ENCODE measurements at places on chromosomes 12 and 14. TPM values are rescaled to one million over a fixed set of nuclear protein-coding genes. Genes with fewer than 3 reads are reported as not detected.
A peak's percentile ranks its signal among the peaks of the same experiment; 100 is the strongest.

Gene NAV3
- total RNA-seq, result 4.7 TPM

Gene SLC48A1
- total RNA-seq, result 11.6 TPM

Gene TAC3
- total RNA-seq, result 0.51 TPM

DNA sequence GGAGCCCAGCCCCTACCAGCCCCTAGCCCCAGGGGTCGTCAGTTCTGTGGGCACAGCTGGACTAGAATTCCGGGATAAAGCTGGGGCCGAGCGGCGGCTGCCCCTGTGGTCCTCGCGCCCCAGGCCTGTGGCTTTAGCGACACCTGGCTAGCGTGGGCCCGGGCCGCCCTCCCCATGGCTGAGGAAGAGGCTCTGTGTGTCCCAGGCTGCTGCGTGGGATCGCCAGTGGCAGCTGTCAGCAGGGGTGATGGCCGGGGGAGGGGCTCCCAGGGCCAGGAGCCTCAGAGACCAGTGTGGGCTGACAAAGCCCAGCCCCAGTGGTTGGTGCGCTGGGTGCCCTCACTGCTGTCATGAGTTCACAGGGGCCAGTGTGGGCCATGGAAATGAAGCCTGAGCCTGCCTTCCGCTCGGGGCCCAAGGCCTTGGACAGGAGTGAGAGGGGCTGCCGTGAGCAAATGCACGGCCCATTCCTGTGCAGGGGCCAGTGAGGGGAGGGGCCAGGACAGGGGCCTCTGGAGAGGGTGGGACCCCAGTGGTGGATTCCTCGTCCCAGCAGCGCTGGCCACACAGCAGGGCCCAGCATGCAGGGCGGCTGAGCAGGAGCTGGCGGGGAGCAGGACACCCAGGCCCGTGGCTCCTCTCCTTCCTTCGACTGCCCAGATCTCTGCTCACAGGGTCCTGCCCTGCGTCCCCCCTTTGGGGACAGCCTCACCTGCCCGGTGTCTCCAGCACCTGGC is 11.4 kb downstream of the FBRSL1 start:
- H3K4me1 ChIP-seq, result peaks cover 23% of the 10 kb centered on the region
- no peaks in the 10 kb centered on the region for H3K36me3 ChIP-seq
- H3K27me3 ChIP-seq, result no peaks in the 10 kb centered on the region
- DNase-seq, result no peak
- no peak overlapping the region for H3K4me3 ChIP-seq
- no peak overlapping the region for H3K27ac ChIP-seq

- no peak for DNase-seq
- H3K27me3 ChIP-seq, result no peaks in the 10 kb centered on the region
- H3K4me1 ChIP-seq, result peaks cover 12% of the 10 kb centered on the region
These were observed 73.3 kb upstream of the PLEKHG7 start for GRCh38 chr12:92629349-92630065.

Gene GPR137C
- total RNA-seq, result 4.2 TPM

GRCh38 chr14:63952053-63952932 is 99.5 kb downstream of the SYNE2 start:
- H3K36me3 ChIP-seq, result peaks cover 11% of the 10 kb centered on the region
- no peak overlapping the region for H3K4me3 ChIP-seq
- no peaks in the 10 kb centered on the region for H3K4me1 ChIP-seq

- peaks cover 13% of the 10 kb centered on the region for H3K4me1 ChIP-seq
- H3K36me3 ChIP-seq, result no peaks in the 10 kb centered on the region
- no peaks in the 10 kb centered on the region for H3K27me3 ChIP-seq
- DNase-seq, result no peak
These were observed 117.5 kb downstream of the DAAM1 start for GRCh38 chr14:59305836-59306555.

Gene KRT80
- total RNA-seq, result not detected

DNA sequence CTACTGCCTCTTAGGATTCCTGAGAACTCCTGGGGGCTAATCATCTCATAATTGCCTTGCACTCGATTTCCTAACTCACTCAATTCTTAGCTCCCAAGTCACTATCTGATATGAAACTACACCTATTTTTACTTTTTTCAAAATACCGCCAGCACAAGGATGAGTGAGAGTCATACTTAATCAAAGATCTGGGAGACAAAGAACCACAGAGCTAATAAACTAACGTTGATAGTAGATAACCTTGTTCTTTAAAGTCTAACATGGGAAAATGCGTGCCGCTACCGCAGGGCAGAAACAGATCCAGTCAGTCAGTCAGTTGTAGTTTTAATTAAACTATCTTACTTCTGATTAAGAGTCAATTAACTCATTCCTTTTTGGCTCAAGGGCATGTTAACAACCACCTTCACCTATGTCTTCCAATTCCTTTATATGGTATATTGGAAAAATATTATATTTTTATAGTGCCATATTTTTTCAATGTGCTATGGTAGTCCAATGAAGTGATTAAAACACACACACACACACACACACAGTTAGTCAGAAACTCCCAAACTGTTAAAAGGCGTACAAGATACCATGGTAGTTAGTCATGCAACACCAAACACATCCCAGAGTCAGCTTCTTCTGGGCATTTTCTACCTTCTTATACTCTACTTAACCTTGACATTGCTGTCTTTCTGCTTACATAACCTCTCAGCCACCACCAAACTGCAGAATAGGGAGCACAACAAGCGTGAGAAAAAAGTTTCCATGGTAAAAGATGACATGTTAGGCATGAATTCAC is 114.0 kb downstream of the KLHL28 start:
- no peak overlapping the region for H3K27ac ChIP-seq
- H3K4me3 ChIP-seq, result no peak overlapping the region
- no peaks in the 10 kb centered on the region for H3K36me3 ChIP-seq
- no peaks in the 10 kb centered on the region for H3K4me1 ChIP-seq
- no peak for DNase-seq

- no peak overlapping the region for H3K4me3 ChIP-seq
- no peaks in the 10 kb centered on the region for H3K36me3 ChIP-seq
- no peak overlapping the region for H3K27ac ChIP-seq
- H3K4me1 ChIP-seq, result no peaks in the 10 kb centered on the region
These were observed 62.0 kb upstream of the CSRP2 start for GRCh38 chr12:76940671-76941445.

Gene SRGAP1
- 14.8 TPM for total RNA-seq

DNA sequence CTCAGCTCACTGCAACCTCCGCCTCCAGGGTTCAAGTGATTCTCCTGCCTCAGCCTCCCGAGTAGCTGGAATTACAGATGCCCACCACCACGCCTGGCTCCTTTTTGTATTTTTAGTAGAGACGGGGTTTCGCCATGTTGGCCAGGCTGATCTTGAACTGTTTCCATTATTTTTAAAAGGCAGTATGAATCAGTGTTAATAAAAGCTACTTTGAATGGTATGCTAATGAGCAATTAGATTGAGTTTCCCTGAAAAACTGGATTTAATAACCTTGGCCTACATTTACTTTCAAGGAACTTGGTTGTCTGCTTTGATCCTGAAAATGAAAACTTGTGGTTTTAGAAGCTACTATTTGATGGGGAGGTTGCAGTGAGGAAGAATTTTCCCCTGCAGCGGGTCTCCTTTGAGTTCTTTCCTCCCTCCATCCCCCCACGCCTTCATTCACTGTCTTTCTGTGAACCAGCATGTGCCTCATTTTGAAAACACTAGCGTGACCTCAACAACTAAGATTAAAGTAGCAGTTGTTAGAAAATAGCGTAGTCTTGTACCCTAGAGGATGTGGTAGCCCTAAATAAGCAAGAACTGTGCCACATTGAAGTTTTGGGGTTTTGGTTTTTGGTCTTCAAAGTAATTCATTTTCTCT is 17.8 kb upstream of the RPS6KA5 start:
- no peaks in the 10 kb centered on the region for H3K27me3 ChIP-seq
- no peaks in the 10 kb centered on the region for H3K36me3 ChIP-seq
- no peak overlapping the region for H3K4me3 ChIP-seq
- no peak for DNase-seq
- H3K4me1 ChIP-seq, result peaks cover 9% of the 10 kb centered on the region

GRCh38 chr12:42450248-42450647 is 124.3 kb downstream of the PPHLN1 start:
- peaks cover 35% of the 10 kb centered on the region for H3K36me3 ChIP-seq
- H3K27me3 ChIP-seq, result no peaks in the 10 kb centered on the region
- peaks cover 27% of the 10 kb centered on the region for H3K4me1 ChIP-seq

DNA sequence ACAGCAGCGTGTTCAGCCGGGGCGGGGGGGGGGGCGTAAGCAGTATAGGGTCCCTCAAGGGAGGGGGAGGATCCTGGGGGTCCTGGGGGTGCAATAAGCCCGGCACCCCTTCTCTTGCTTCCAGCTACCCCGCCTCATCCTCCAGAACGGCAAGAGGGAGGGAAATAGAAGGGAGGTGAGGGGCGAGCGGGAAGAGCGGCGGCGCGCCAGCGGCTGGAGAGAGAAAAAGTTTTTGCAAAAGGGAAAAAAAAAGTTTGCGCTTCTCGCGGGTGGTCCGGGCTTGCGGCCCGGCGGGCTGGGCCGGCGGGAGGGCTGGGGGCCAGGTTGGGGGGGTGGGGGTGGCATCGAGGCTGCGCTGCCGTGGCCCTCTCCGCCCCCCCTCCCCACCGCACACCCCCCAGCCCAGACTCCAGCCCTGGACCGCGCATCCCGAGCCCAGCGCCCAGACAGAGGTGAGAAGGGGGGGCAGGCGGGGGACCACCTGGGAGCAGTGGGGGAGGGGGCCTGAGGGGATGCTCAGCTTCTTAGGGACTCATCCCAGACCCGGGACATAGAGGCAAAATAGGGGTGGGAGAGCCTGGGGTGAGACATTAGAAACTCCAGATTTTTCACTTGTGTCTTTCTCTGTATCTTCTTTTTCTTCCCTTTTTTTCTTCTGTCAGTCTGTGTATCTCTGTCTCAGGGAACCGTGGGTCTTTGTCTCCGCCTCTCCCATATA is at the start of gene GLI1:
TSS of gene GLI1 (plus strand) at position 36 of the 718 bp plus-strand sequence. CDS start 3,907 bp downstream, outside the sequence.
- no peaks in the 10 kb centered on the region for H3K36me3 ChIP-seq
- peak within 1 kb of the TSS; percentile 94 for H3K27ac ChIP-seq
- H3K4me3 ChIP-seq, result peak within 1 kb of the TSS; percentile 95
- no peak for DNase-seq
- H3K27me3 ChIP-seq, result peaks cover 67% of the 10 kb centered on the region

- peaks cover 9% of the 10 kb centered on the region for H3K4me1 ChIP-seq
- H3K4me3 ChIP-seq, result no peak overlapping the region
- no peaks in the 10 kb centered on the region for H3K36me3 ChIP-seq
- DNase-seq, result no peak
These were observed 123.5 kb upstream of the DYRK2 start for GRCh38 chr12:67524861-67525616.

GRCh38 chr12:40225337-40225983 is 663 bp downstream of the LRRK2 start:
- DNase-seq, result no peak
- H3K36me3 ChIP-seq, result no peaks in the 10 kb centered on the region
- H3K4me1 ChIP-seq, result peaks cover 11% of the 10 kb centered on the region
- peak overlapping the region; percentile 82 for H3K4me3 ChIP-seq

- H3K27ac ChIP-seq, result no peak overlapping the region
- H3K36me3 ChIP-seq, result no peaks in the 10 kb centered on the region
- no peak for DNase-seq
- H3K4me3 ChIP-seq, result no peak overlapping the region
- H3K27me3 ChIP-seq, result peaks cover 27% of the 10 kb centered on the region
- no peaks in the 10 kb centered on the region for H3K4me1 ChIP-seq
These were observed 212.9 kb downstream of the NRXN3 start for GRCh38 chr14:78383060-78383459.

- H3K4me1 ChIP-seq, result peaks cover 16% of the 10 kb centered on the region
- no peak overlapping the region for H3K4me3 ChIP-seq
- H3K36me3 ChIP-seq, result no peaks in the 10 kb centered on the region
- H3K27ac ChIP-seq, result no peak overlapping the region
- DNase-seq, result no peak
These were observed 54.4 kb downstream of the RIMBP2 start for GRCh38 chr12:130661486-130662255.

Gene CCDC196
- not detected for total RNA-seq

Gene TPH2
- 0.23 TPM for total RNA-seq

GRCh38 chr12:2277492-2278155 is 224.8 kb downstream of the CACNA1C start:
- H3K27me3 ChIP-seq, result no peaks in the 10 kb centered on the region
- no peaks in the 10 kb centered on the region for H3K36me3 ChIP-seq
- H3K27ac ChIP-seq, result no peak overlapping the region

GRCh38 chr12:53205747-53206419 is 1.2 kb downstream of the ITGB7 start:
- no peak overlapping the region for H3K4me3 ChIP-seq
- H3K27ac ChIP-seq, result no peak overlapping the region
- H3K27me3 ChIP-seq, result peaks cover 12% of the 10 kb centered on the region
- H3K4me1 ChIP-seq, result peaks cover 17% of the 10 kb centered on the region
- no peaks in the 10 kb centered on the region for H3K36me3 ChIP-seq

Gene CD4
- 3.8 TPM for total RNA-seq

Gene GLIPR1L1
- total RNA-seq, result not detected

GRCh38 chr12:15562263-15562662 is 226.9 kb downstream of the EPS8 start:
- no peaks in the 10 kb centered on the region for H3K36me3 ChIP-seq
- peaks cover 2% of the 10 kb centered on the region for H3K27me3 ChIP-seq
- H3K4me3 ChIP-seq, result no peak overlapping the region
- H3K27ac ChIP-seq, result no peak overlapping the region
- H3K4me1 ChIP-seq, result no peaks in the 10 kb centered on the region

Gene TTC8
- 24.7 TPM for total RNA-seq

DNA sequence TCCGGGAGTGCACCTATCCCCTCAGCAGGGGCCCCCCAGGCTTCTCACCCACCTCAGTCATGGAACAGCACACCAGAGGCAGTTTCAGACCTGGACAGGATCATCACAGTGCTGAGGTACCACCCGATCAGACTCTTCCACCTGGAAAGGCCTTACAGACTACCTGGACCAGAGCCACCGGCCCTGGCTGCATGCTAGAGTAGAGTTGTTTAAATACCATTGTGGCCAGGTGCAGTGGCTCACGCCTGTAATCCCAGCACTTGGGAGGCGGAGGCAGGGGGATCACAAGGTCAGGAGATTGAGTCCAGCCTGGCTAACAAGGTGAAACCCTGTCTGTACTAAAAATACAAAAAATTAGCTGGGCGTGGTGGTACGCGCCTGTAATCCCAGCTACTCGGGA is 61.5 kb downstream of the TSPAN11 start:
- no peak overlapping the region for H3K27ac ChIP-seq
- H3K36me3 ChIP-seq, result no peaks in the 10 kb centered on the region
- no peaks in the 10 kb centered on the region for H3K27me3 ChIP-seq
- no peak for DNase-seq
- peaks cover 4% of the 10 kb centered on the region for H3K4me1 ChIP-seq
- no peak overlapping the region for H3K4me3 ChIP-seq

Gene KRT78
- not detected for total RNA-seq

- no peaks in the 10 kb centered on the region for H3K4me1 ChIP-seq
- H3K27me3 ChIP-seq, result no peaks in the 10 kb centered on the region
- no peak overlapping the region for H3K27ac ChIP-seq
- H3K4me3 ChIP-seq, result no peak overlapping the region
- DNase-seq, result no peak
These were observed 36.8 kb upstream of the G2E3 start for GRCh38 chr14:30521899-30522736.

- DNase-seq, result no peak
- H3K4me3 ChIP-seq, result no peak overlapping the region
- no peaks in the 10 kb centered on the region for H3K27me3 ChIP-seq
- no peaks in the 10 kb centered on the region for H3K36me3 ChIP-seq
These were observed 132.1 kb upstream of the PDZRN4 start for GRCh38 chr12:41055875-41056577.
